ENCODE measurements at places on chromosomes 6 and 20.

GRCh38 chr6:169858935-169859351 is 107.5 kb downstream of the ERMARD start:
- no peak for DNase-seq

GRCh38 chr6:167551628-167552257 is 226.9 kb downstream of the TTLL2 start:
- DNase-seq, result no peak

- DNase-seq, result no peak
Measured at GRCh38 chr6:15524861-15525401, 137.9 kb downstream of the DTNBP1 start.

- DNase-seq, result no peak
Measured at GRCh38 chr6:72832271-72832670, 210.4 kb downstream of the KCNQ5 start.

DNA sequence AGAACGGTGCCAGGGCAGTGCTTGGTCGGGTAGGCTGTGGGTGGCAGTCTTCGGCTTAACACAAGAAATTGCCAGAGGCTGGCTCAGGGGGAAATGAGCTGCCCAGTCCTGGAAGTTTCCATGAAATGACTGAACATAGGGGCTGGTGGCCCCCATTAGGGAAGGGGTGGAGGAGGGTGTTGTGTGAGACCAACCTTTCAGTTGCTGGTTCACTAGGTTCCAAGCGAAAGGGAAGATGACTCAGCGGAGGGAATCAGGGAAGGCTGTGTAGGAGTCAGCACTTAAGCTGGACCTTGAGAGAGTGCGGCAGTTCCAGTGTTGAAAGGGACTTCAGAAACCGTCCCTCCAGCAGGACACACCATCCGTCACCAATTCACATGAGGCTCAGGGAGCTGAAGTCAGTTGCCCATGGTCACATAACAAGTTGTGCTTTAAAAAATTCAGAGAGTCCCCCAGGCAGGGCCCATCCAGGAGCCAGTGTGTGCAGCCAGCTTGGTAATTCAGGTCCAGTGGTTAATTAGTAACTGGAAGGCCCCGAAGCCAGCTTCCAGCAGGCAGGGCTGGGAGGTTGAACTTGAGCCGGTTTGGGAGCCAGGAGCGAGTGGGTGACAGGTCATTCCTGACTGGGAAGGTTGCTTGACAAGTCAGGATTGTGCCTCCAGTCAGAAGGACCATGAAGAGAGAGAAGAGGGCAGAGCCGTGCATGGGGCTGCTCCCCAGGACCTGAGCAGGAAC is at the start of gene SGK2:
Gene SGK2, plus strand, starts transcription at position 616 of the 735 bp plus-strand sequence. CDS start 7,469 bp downstream, outside the sequence.
- DNase-seq, result peak; percentile 7

GRCh38 chr6:95240514-95240913 is 336.8 kb upstream of the MANEA start:
- DNase-seq, result no peak

- DNase-seq, result no peak
Measured at GRCh38 chr6:168906391-168906790, 347.3 kb downstream of the THBS2 start.

DNA sequence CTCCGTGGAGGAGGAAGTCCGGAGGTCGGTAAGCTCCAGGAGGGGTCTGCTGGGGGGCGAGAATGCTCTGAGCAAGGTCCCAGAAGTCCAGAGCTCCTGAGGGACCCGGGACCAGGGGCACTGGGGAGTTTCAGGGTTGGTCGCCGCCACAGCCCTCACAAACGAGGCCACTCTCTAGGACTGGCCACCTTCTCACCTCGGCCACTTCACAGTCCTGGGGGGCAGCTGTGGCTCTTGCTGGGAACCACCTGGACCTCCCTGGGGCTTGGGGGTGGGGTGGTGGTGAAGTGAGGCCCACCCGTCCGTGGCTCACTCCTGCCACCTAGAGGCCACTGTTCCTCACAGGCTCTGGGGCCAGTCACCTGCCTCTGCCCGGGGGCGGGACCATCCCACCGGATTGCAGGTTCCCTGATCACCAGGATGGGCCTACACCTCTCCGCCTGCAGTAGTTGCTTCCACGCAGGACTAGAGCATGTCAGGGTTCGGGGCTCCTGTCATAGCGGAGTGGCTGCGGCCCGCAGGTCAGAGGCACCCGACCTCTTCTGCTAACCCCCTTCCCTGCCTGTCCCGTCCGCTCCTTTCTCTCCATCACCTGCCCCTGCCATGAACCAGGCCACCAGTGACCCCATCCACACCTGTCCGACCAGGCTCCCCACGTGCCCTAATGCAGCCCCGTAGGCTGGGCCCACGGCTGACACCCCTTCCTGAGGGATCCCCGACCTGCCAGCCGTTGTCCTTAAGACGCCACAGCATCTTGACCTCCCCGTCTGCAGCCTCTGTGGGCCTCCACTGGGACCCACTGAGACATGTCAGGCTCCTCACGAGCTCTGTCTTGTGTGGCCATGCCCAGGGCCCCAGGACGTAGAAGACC is 5.1 kb upstream of the TCEA2 start:
- DNase-seq, result peak; percentile 32

DNA sequence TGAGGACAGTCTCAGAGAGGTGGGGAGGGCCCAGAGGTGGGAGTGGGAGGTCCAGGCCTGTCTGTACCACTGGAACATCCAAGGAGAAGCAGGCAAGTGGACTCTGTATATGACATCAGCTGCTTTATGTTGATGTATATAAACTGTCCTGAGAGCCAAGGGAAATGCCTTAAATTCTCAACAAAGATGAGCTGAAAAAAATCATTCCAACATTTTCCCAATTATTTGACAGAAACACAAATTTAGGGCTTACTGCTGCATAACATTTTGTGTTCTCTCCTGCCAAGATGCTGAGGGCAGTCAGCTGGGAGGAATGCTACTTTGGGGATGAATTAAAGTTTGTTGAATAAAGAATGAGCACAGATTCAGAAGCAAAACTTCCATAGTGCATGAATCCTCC is 52.8 kb downstream of the FOXC1 start:
- DNase-seq, result no peak

DNA sequence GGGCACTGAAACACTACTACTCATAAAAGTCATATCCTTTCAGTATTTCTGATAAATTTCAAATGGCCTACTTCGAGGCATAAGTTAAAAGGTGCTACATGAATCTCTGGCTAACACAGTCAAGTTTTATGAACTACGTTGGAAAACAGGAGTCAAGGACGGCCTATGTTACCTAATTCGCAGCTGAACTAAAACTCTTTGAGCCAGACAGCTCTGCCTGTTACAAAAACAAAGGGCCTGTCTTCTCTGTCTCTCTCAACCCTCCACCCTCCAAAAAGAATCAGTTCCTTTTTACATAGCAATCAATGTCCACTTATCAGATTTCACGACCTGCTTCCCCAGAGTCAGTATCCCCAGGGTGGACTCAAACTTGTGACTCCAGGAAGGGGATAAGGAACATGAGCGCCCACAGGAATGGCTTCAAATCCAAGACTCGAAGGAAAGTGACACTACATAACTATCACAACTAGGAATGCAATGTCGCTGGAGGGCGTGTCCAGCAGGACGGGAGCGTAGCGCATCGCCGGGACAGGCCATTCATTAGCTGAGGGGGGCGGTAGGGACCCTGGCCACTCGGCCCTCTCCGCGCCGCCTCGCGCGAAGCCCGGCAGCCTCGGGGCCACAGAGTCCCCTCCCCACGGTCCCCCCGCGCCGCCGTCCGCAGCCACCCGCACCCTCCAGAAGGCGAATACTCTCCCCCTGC is 591 bp downstream of the IBTK start:
- peak; percentile 44 for DNase-seq

GRCh38 chr20:62986257-62986800 is 20.4 kb downstream of the BHLHE23 start:
- no peak for DNase-seq

- DNase-seq, result peak; percentile 84
Measured at GRCh38 chr6:134720353-134721059, 229.4 kb downstream of the ALDH8A1 start.

DNA sequence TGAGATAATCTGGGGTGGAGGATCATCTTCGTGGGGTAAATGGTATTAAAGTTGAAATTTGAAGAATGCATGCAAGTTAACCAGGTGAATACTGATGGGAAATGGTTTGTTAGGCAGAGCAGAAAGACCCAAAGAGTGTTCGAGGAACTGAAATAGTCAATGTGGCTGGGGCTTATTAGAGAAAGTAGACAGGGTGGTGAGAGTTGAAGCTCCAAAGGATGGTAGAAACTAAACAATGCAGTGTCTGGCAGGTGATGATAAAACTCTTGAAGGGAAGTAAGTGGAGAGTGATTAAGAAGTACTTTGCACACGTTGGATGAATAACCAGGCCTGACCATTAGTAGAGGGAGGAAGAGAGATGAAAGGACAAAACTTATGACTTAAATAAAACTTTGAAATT is 39.8 kb upstream of the CENPW start:
- DNase-seq, result no peak

DNA sequence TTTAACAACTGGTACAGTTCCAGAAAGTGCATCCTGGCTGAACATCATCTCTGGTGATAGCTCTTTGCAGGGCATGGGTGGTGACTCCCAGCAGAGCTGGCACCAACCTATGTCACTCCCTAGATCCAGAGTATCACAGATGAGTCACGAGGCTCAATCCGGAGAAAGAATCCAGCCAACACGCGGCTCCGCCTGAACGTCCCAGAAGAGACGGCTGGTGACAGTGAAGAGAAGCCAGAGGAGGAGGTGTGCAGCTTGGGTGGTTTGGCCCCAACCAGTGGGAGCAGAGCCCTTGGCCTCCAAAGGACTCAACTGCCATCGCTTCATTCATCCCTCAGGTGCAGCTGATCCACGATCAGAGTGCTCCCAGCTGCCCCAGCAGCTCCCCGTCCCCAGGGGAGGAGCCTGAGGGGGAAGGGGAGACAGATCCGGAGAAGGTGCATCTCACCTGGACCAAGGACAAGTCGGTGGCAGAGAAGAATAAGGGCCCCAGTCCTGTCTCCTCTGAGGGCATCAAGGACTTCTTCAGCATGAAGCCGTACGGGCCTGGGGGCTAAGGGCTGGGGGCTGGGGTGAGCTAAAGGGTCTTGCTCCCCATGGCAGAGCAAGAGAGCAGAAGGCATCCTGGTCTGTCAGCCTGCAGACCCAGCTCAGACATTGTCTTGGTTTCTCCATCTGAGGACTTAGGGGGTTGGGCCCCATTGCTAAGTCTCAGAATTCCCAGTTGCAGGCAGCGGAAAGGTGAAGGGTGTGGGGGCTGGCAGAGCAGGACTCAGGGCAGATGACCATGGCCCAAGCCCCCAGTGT is 27.2 kb downstream of the SLC12A5 start:
- no peak for DNase-seq

GRCh38 chr6:71537717-71538116 is 249.1 kb downstream of the OGFRL1 start:
- DNase-seq, result no peak

GRCh38 chr6:77368660-77369313 is 94.5 kb downstream of the HTR1B start:
- no peak for DNase-seq

DNA sequence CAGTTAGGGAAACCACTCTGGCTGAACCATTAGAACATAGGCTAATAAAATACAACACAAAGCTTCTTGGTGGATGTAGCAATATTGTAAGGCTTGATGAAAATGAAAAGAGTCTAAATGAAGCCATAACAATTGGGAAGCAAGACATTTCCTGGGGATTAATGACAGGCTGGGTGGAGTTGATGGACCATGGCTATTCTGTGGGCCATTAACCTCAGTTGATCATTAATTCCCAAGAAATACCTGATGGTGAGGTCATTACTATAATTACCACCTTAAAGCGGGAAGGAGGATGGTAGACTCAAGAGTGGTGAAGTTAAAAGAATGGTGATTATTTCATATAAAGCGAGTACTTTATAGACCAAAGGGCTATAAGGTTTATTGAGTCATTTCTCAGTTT is 455.8 kb upstream of the MAP3K7 start:
- no peak for DNase-seq

DNA sequence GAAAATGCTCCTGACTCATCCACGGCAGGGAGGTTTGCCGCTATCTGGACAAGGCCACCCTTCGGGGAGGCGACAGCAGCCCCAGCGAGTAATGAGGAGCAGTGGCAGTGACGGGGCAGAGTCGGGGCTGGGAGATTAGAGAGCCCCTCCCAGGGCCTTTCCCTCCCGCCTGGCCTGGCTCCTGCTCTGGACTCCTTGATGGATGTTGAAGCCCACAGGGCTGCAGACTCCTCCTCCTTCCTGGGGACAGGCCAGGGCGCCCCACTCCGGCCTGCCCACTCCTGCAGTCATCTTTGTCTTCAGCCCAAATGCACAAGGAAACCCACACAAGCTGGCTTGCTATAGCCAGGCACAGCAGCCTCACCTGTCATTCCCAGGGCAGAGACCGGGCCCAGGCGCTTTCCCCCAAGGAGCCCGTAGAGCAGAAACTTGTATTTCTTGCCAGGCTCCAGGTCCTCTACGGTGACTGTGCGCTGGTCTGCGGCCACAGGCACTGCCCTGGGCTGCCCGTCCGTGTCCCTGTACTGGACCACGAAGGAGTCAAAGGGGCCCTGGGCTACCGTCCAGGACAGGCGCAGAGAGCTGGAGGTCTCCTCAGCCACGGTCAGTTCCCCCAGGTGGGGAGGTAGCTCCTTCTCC is 7.7 kb downstream of the CYP21A2 start:
- no peak for DNase-seq

GRCh38 chr6:77707603-77708002 is 54.8 kb downstream of the MEI4 start:
- no peak for DNase-seq

- no peak for DNase-seq
Measured at GRCh38 chr20:7416382-7416781, 523.9 kb downstream of the HAO1 start.

Data from CD14-positive monocyte (primary cell).